ENCODE measurements at places on chromosomes 6 and 20.

GRCh38 chr6:111736005-111736608, 130.4 kb upstream of the TRAF3IP2 start:
- no peak for DNase-seq

GRCh38 chr20:37914672-37915433, 11.9 kb downstream of the VSTM2L start:
- no peak for DNase-seq

DNA sequence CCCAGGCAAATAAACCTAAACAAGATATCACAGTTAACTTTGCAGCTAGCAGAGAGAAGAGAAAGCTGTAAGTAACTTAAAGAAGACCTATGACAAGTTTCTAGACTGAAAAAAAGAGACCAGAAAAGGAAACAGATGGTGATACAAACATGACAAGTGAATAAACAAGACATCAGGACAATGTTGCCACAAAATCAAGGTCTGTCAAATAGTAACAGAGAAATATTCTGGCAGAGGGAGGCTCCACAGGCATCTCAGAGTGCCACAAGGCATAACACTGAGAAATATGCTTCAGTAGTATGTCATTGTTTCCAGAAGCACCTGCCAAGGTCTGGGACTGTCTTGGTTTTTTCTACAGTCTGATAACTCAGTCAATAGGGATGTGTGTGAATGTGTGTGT, 332.2 kb downstream of the KHDRBS2 start:
- no peak for DNase-seq

GRCh38 chr20:35344354-35344837, 52.2 kb upstream of the FAM83C start:
- DNase-seq: no peak

DNA sequence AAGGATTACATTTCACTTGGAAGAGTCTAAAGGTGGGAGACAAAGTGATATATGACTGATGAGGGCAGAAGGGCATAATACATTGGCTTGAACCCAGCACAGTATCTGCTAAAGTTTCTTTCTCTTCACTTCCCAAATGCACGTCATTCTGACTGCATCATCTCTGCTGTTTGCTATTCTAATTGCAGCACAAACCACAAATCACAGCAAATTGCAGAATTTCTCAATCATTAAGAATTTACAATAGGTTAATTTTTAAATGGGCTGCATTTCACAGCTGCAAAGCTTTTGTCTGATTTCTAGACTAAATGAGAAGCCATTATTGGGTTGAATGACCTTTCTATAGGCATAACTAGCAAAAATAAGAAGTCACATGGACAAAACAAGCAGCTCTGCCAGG, 337.0 kb downstream of the RNGTT start:
- no peak for DNase-seq

GRCh38 chr6:147161974-147162495, 42.2 kb upstream of the STXBP5 start:
- DNase-seq: no peak

- DNase-seq: no peak
Measured at GRCh38 chr20:59173938-59174491, 10.4 kb downstream of the ZNF831 start.

GRCh38 chr6:169640351-169640852, 61.4 kb downstream of the WDR27 start:
- no peak for DNase-seq
